ENCODE measurements at places on chromosomes 7 and 10. TPM values are rescaled to one million over a fixed set of nuclear protein-coding genes. Genes with fewer than 3 reads are reported as not detected.

The ZC3HAV1 gene
- 37.8 TPM for total RNA-seq

The PARD3 gene
- 27.6 TPM for total RNA-seq

The AZGP1 gene
- not detected for total RNA-seq

The ZNF33A gene
- total RNA-seq = 6.1 TPM

The STAM gene
- 20.2 TPM for total RNA-seq

The IL6 gene
- total RNA-seq = 1.1 TPM

The FKBP6 gene
- total RNA-seq = not detected
